Activated CD4-positive, alpha-beta T cell treated with anti-CD3 and anti-CD28 coated beads, Interleukin-2, amount 10 ng/mL, durations not matched to agents 24 days and 14 days (primary cell): ENCODE measurements at places on chromosomes 1 and 21.
A peak's percentile ranks its signal among the peaks of the same experiment; 100 is the strongest.

DNA sequence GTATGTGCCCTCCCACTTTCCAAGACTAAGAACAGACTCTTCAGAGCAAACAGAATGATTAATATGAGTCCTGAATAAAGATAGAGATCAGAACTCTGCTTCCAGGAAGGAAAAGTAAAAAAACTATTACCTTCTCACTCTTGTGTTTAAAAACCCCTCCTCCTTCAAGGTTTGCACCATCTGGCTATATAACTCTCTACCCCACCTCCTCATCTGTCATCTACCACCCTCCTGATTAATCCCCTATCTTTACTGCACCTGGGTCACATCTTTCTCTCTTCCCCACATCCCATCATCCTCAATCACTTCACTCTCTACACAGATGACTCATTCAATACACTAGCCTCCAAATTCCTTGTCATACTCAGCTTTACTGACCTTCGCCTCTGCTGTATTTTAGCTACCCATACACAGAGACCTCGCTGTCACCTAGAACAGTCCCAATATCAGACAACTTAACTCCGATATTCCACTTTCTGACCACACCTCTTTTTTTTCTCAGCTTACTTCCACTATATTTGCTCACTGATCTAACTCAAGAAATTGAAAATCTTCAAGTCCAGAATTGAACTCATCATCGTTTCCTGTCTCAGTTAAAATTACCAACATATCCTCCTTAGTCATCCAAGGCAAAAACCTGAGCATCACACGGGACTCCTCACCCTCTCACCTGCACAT, 3.7 kb downstream of the SCMH1 start:
- DNase-seq, result no peak

DNA sequence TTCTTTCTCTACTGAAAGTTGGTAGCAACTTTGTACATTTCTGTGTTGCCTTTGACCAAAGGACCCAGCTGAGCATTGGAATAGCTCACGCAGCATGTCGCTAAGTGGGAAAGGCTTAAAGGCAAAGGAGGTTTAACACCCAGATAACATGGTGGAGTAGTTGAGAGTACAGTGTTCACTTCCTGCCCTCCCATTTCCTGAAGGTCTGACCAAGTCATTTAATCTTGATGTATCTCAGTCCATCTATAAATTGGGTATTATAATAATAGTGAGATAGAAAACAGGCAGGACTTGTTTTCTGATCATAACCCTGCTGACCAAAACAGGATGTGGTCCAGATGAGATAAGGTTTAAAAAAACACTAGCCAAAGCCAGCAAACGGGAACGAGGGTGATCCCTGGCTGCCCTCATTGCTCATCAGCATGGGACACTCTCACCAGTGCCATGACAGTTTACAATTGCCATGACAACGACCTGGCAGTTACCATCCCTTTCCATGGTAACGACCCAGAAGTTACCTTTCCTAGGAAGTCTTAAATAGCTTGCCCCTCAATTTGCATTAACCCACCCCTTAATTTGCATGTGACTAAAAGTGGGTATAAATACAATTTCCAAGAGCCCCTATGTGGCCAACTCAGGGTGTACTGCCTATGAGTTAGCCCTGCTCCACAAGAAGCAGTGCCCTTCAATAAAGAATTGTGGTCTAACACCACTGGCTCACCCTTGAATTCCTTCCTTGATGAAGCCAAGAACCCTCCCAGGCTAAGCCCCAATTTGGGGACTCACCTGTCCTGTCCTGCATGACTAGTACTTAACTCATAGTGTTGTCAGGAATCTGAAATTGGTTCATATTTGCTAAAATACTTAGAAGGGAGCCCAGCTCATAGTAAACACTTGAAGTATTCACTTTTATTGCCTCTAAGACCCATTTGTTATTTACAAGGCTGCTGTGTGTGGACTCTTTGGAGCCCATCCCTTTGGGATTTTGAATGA, 28.4 kb upstream of the FHAD1 start:
- DNase-seq, result no peak

GRCh38 chr1:232643251-232643650, 13.3 kb upstream of the SIPA1L2 start:
- no peak for DNase-seq

GRCh38 chr21:32308696-32309095, 10.0 kb downstream of the MRAP start:
- no peak for DNase-seq

DNA sequence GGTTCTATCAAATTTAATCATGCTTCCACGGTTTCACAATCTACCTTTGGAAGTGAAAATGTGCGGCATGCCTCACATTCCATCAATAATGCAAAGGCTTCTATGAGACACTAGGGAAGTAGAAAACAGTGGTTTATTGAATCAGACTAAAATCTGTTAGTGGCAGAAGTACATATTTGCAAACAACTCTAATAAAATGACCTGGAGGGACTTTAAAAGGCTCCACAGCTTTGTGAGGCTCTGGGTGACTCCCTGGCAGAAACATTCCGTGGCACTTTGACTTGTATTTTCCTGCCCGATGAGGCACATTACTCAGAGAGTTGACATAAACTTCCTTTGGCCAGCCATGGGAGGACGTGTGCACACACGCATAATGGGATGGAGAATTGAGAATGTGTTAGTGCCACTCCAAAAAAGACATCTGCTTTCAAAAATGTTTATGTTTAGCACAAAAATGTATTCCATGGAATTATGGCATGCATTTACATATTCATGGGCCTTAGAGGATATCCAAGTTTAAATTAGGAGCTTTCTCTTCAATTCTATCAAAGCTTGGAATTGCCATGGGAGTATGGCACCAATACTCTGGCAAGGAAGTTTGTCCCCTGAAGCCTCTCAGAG, 60.0 kb upstream of the SSX2IP start:
- no peak for DNase-seq

DNA sequence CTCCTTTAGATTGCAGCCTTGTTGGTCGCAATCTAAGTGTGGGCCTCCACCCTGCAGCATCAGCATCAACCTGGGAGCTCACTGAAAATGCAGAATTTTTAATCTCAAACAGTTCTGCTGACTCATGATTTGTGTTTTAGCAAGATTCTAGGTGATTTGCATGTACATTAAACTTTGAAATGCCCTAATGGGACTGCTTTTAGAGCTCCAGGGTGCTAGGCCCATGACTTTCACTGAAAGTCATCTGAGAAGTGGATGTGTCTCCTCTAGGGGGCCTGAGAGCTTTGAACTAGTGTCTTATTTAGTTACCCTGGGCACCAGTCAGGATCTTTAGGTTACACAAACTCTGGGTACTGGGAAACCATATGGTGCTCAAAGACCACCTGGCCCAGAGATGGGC, 9.0 kb downstream of the TRIM67 start:
- DNase-seq, result no peak

DNA sequence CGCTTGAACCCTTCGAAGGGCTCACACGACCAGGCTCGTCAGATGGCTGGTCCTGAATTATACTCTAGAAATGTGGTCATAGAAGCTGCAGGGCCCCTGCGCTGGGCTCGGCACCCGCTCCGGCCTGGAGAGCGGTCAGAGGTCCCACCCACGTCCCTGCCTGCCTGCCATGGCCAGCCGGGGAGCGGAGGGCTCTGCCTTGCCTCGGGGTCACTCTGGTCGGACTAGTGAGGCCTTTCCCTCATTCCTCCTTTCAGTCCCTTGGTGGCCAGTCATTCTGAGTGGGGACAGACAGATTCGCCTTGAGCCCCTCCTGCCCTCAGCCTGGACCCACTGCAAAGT, 529 bp upstream of the MARCKSL1 start:
- DNase-seq, result no peak

DNA sequence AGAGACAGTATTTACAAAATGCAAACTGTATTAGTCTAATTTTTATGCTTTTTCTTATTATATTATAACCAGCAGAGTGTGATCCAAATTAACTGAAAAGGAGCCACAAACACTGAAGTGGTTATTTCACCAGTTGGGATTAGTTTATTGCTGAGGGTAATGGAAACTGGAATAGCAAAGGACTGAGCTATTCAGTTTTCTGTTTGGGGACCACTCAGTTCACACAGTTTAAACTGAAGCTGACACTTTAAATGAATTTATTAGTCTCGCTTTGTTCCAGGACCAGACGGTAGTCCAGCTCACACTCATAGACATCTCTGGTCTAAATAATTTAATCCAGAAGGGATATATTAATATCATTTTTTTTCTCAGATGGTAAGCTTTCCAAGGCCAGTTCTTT, 410.7 kb downstream of the LTN1 start:
- no peak for DNase-seq

DNA sequence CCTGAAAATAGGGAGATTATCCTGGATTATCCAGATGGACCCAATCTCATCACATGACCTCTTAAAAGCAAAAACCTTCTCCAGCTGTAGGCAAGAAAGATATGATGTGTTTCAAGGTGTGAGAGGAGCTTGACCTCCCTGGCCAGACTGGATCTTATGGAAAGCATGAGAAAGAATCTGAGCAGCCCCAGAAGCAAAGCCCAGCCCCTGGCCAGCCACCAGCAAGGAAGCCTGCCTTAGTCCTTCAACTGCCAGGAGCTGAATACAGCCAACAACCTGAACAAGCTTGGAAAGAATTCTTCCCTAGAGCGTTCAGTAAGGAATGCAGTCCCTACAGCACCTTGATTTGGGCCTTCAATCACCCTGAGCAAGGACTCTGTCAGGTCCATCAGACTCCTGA, 375.0 kb upstream of the CHRM3 start:
- no peak for DNase-seq

GRCh38 chr1:40612345-40612831, 53.1 kb downstream of the RIMS3 start:
- DNase-seq, result peak; percentile 93

DNA sequence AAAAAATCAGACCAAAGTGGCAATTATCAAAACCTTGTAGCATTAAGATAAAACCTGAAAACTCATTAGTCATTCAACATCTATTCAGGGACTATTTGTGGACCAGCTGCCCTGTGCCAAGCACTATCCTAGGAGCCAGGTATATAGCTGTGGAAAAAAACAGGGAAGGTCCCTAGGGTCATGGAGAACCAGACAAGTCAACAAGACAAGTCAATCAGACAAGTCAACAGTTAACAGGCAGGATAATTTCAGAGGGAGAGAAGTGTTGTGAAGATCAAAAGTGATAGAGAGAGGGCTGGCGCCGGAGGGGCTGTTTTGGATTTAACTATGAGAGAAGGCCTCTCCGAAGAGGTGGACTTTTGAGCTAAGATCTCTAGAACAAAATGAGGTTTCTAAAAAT, 3.3 kb upstream of the ATP1A4 start:
- DNase-seq, result no peak

DNA sequence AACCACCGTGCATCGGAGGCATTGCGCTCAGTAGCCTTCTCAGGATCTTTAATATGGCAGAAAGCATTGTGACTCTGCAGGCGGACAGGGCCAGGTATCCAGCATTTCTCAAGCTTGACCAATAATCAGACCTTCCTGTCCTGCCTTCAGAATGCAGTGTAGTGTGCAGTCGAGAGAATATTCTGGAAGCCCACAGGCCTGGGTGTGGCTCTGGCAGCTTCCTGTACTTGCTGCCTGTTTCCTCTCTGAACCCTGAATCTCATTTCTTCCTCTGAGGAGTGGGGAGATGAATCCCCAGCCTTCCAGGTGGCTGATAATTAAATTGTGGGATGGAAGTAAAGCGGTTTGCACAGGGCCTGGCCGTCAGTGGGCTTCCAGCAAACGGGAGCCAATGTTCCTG, 42.3 kb downstream of the ACTL8 start:
- no peak for DNase-seq

- no peak for DNase-seq
These were observed 11.8 kb upstream of the RHBDL2 start for GRCh38 chr1:38953433-38953860.

GRCh38 chr1:192559115-192560006, 16.2 kb upstream of the RGS1 start:
- no peak for DNase-seq
